ENCODE measurements at places on chromosomes 2 and 18.

- DNase-seq, result no peak
Measured at GRCh38 chr2:205556357-205556756, 125.9 kb upstream of the NRP2 start.

DNA sequence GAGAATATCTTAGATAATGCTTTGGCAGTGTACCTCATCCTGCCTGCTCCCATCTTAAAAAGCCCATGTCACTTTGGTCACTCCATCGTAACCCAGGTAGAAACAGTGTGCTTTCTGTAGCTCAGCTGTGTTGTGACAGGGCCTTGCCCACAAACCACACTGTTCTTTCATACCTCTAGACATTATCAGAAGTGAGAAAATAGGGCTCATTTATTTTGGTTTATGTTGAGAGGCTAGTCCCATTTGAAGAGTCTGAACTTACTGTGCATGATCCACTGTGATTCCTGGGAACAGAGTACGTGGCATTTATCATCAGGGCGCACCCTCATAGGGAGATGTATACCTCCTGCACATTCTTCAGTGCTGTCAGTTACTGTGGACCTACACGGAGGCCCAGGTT lies 69.7 kb downstream of the FEZ2 start:
- no peak for DNase-seq

DNA sequence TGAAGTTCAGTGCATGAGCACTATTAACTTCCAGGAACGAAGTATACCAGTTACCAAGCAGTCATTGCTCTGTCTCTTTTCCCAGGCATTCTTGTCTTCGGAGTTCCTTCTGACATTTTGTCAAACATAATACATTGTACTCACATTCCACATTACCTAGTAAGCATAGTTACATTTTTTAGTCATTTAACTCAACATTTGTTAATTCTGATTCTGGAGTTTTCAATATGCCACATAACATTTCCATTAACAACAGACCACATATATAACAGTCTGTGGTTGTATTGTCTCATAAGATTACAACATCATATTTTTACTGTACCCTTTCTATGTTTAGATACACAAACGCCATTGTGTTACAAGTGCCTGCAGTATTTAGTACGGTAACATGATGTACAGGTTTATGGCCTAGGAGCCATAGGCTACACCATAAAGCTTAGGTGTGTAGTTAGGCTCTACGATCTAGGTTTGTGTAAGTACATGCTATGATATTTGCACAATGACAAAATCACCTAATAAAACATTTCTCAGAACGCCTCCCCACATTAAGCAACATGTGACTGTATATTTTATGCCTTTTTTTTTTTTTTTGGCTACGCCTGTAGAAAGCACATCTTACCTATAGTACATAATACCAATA lies 187.1 kb downstream of the DYM start:
- DNase-seq, result no peak

DNA sequence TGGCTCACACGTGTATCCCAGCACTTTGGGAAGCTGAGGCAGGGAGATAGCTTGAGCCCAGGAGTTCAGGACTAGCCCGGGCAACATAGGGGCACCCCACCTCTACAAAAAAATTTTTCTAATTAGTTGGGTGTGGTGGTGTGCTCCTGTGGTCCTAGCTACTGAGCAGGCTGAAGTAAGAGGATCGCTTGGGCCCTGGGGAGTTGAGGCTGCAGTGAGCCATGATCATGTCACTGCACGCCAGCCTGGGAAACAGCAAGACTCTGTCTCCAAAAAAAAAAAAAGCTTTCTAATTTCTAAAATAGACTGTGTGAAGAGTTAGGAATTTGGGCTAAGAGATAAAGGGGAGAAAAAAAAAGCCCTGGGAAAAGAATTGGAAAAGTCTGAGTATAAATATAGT lies 51.9 kb upstream of the NAB1 start:
- DNase-seq, result no peak

GRCh38 chr2:167651406-167652151 lies 595.8 kb downstream of the STK39 start:
- DNase-seq, result no peak

DNA sequence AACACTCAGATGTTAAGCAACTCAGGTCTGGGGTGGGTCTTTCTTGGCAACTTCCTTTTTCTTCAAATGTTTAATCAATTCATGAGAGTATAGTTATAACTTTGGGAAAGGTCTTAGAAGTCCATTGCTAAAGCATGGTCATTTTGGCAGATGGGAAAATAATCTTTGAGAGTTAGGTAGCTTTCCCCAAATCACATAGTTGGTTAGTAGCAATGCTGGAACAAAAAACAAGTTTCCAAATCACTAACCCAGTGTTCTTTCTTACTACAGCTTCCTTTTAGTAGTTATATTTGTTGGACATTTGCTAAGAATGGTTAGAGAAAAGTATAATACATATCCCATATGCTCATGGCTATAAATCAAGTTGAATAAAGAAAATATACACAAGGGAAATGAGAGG lies 185.2 kb upstream of the SLC14A2 start:
- DNase-seq, result no peak
